Right lobe of liver (tissue), 6 donors: ENCODE measurements at places on chromosomes 5 and 9. TPM values are rescaled to one million over a fixed set of nuclear protein-coding genes. Genes with fewer than 3 reads are reported as not detected.

DNA sequence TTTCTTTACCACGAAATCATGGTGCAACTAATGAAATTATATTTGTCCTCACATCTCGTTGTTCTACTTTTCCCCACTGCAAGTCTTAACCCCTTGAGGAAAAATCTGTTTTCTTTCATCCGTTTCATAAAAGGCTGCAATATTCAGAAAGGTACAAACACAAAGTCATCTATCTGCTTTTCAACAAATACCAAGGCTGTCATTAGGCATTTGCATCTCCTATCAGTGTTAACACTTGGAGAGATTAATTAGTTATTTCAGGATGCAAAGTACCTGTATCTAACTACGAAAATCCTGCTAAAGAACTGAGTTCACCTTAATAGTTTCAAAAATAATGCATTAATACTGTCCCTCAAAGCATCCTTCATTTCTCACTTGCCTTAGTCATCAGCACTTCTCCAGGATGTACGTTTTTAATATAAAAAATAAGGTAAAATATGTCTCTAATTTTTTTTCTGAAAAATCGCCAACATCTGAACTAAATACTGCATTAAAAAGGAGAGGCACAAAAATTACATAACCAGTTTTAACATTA is 1.8 kb downstream of the ARRDC3 start:
- no peak for DNase-seq

Gene SPINK13
- total RNA-seq: not detected

- DNase-seq: no peak
These were observed 23.6 kb downstream of the MARCHF3 start for GRCh38 chr5:127006744-127007143.

- DNase-seq: no peak
These were observed 19.9 kb downstream of the RXRA start for GRCh38 chr9:134346151-134346550.

GRCh38 chr5:41968153-41968723 is 43.2 kb downstream of the FBXO4 start:
- no peak for DNase-seq

GRCh38 chr9:6230037-6230780 is 14.6 kb downstream of the IL33 start:
- DNase-seq: no peak

Gene CMYA5
- 5.8 TPM for total RNA-seq

DNA sequence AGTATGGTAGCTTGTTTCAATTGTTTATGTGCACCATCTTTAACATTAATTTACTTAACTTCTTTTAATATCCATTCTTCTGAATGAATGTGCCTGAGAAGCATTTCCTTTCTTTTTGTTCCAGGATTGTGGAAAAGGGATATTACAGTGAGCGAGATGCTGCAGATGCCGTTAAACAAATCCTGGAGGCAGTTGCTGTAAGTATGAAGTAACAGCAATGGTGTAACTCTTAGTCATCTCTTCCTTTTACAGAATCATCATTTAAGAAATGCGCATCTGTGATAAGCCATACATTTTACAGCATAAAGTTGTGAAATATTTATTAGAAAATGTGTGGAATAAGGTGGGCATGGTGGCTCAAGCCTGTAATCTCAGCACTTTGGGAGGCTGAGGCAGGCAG is 117.7 kb downstream of the STARD4 start:
- no peak for DNase-seq

Gene GGTA1
- total RNA-seq: 1.2 TPM

DNA sequence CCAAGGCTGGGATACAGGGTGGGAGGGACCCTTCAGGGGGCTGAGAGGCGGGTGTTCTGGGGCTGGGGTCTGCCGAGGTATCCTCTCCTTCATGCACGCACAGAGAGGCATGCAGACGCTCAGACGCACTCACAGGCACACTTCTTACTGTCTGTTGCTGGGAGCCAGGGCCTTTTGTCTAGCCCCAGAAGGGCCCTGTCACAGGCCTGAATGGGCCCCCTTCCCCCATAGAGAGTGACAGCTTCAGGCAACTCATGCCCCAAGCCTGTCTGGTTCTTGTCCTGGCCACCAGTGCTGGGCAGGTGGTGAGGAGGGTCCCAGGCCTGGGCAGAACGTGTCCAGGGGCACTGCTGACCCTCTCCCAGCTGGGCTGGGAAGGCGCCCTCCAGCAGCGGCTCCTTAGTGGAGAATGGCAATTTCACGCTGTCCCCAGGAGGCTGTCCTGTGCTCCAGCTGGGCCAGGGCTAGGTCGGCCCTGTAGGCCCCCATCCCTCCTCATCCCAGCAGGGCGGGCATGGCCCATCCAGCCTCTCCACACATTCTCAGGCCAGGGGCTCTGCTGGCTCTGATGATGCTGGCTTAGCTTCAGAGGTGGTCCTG is 45.3 kb downstream of the LMX1B start:
- DNase-seq: no peak

Gene FRMPD1
- total RNA-seq: 0.67 TPM
